Endothelial cell of umbilical vein (primary cell): ENCODE measurements at places on chromosomes 2 and 18. TPM values are rescaled to one million over a fixed set of nuclear protein-coding genes. Genes with fewer than 3 reads are reported as not detected.

MLPH gene
- not detected in 2 replicates for total RNA-seq

GRCh38 chr2:64763126-64763525 lies 109.4 kb upstream of the SERTAD2 start:
- DNase-seq = no peak

DNA sequence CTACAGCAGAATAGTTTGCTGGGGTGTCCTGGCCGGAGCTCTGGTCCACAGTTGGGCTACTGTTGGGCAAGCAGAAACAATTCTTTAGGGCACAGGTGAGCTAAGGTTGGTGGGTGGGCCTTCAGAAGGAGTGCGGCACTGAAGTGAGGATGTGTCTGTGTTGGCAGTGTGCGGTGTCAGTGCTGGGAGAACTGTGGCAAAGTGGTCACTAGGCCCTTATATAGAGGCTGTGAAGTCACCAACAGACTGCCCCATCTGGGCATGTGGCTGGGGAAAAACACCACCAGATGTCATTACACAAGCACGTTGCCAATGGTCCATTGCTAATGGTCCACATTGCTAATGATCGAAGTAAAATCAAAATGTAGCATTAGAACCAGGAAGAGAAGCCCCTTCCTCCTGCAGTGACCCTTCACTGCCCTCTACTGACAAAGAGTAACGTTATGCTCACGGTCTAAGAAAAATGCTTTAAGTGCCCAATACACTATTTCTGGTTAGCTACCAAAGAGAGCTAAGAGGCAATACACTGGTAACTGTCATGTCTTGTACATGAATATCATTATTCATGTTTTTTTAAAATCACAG lies 21.3 kb downstream of the SCN1A start:
- DNase-seq = peak; percentile 68

CPO gene
- total RNA-seq = not detected in 2 replicates

- DNase-seq = no peak
Observed at GRCh38 chr2:28349546-28350165, 43.0 kb upstream of the FOSL2 start.

DNA sequence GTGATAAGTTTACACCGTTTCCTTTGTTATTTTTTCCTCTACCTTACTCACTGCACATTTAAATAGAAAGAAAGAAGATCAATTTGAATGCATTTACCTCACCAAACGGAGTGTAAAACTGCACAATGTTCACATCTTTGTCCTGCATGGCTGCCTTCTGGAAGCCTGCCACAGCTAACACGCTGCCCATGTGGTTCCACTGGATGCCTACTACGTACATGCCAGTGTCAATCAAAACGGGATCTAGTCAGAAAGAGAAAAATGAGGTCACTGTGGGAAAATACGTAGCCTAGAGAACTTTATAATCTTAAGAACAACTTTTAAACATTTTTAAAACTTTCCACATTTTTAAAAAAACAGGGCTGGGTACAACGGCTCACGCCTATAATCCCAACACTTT lies 16.4 kb downstream of the WDR35 start:
- DNase-seq = no peak

DNA sequence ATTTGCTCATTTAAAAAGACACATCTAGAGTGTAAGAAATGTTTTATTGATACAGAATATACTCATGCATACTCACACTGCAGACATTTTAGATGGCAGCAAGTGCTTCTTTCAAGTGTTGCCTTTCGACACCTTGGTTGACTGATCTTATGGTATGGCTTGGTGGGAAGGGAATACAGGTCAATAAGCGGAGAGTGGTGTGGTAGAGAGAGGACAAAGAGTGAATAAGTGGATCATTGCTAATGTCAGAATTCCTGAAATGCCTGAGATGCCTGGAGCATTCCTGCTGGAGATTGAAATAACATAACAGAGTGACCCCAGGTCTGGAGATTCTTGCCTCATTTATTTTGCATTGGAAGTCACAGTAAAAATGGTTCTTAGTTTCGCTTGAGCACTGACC lies 76.7 kb downstream of the RND3 start:
- peak; percentile 85 for DNase-seq

SLC11A1 gene
- total RNA-seq = not detected in 2 replicates

DNA sequence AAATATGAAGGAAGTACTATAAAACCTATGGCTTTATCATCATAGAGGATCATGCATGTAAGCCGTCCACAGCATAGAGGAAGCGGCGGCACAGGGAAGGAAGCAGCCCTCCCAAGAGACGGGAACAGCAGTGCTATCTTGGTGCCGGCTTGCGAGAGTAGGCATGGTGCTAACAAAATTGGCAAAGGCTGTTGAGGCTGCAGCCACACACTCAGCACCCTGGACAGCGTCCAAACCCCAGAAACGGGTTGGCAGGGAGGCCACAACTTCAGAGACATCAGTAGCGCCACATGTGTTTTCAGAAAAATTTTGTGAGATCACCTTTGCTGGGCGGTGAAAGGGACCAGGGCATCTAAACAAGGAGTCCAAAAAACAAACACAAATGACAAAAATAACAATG lies 37.7 kb downstream of the NETO1 start:
- no peak for DNase-seq

DNA sequence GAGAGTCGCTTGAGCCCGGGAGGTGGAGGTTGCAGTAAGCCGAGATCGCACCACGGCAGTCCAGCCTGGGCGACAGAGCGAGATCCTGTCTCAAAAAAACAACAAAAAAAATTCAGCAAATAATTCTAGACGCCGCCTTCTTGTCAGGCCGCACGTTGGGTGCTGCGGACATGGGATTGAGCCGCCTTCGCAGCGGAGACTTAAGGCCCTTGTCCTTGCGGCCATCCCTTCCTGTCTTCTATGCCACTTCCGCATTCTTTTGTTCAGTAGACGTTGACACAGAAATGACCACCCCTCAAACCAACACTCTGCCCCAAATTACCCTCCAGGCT lies 15.8 kb downstream of the PTPN18 start:
- no peak for DNase-seq

SCN2A gene
- total RNA-seq = not detected in 2 replicates

GRCh38 chr2:241129086-241129871 lies 20.0 kb downstream of the PASK start:
- DNase-seq = no peak

- no peak for DNase-seq
Observed at GRCh38 chr2:2660789-2661355, 329.8 kb upstream of the MYT1L start.

- no peak for DNase-seq
Observed at GRCh38 chr2:20061940-20062339, 10.5 kb upstream of the LAPTM4A start.

CHST9 gene
- total RNA-seq = not detected in 2 replicates

DNA sequence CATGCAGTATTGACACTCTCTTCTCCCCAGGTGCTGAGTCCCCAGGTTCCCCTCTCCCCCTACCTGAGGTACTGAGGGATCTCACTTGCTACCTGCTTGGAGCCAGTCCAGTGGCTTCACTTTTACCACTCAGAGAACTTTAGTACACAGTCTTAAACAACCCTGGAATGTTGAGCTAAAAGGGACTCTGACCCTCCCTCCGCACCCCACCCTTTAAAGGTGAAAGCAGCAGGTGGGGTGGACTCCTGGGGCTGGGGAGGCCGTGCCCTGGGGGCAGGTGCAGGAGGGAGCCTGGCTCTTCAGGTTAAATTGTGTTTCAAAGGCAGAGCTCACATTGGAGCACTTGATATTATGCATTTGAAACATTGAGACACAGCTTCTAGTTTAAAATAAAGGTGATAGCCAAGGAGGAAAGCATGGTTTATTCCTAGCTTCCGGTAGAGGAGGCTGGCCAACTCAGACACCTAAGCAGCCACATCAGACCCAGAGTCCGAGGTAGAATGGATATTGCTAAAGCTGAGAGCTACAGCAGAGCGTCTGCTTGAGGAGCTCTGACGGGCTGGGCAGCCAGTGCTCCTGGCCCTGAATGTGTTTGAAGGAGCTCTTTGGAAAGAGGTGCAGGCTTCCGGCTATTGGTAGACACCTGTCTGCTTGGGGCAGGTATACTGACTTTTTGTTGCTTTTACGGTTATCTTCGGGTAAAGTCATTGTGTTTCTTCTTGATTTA lies 196.4 kb downstream of the AGAP1 start:
- DNase-seq = no peak

GRCh38 chr2:172462849-172463381 lies 35.5 kb downstream of the ITGA6 start:
- no peak for DNase-seq

GRCh38 chr2:30287190-30287840 lies 56.0 kb downstream of the LBH start:
- DNase-seq = no peak

CXCR2 gene
- not detected in 2 replicates for total RNA-seq

PSMA8 gene
- not detected in 2 replicates for total RNA-seq

DNA sequence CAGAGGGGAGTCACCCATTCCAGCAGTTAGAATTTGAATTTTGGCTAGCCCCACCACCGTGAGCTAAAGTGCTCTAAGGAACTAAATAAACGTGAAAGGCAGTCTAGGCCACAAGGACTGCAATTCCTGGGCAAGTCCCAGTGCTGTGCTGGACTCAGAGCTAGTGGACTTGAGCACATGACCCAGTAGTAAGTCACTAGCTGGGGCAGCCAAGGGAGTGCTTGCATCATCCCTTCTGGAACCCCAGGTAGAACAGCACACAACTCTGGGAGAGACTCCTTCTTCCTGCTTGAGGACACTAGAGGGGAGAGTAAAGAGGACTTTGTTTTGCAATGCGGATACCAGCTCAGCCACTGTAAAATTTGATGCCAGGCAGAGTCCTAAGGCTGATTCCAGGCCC lies 672.2 kb downstream of the CPS1 start:
- DNase-seq = no peak

TGFA gene
- total RNA-seq = 0.12 and 0.22 TPM in 2 replicates

DSG4 gene
- total RNA-seq = not detected in 2 replicates

DNA sequence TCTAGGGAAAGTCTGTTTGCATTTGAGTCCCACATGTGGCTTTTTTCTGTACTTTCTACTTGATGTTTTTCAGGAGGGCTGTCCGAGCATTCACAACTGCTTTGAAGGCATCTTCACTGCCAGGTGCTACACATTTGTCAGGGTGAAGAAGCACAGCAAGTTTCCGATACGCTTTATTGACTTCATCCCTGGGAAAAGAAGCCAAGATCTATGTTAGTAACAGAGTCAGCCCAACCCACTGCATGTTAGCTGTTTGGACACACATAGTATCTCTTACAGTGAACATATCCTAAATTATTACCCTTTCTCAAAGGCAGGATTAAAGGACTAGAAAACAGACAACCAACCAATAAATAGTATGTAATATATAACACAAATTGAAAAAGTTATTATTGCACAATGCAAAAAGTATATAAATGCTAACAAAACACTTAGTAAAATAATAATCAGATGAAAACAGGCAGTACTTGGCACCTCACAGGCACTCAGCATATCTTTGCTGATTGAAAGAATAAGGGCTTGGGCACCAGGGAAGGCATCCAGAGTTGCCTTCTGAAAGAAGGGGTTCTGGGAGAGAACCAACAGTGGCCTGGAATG lies 24.1 kb downstream of the DNAJC27 start:
- no peak for DNase-seq

DNA sequence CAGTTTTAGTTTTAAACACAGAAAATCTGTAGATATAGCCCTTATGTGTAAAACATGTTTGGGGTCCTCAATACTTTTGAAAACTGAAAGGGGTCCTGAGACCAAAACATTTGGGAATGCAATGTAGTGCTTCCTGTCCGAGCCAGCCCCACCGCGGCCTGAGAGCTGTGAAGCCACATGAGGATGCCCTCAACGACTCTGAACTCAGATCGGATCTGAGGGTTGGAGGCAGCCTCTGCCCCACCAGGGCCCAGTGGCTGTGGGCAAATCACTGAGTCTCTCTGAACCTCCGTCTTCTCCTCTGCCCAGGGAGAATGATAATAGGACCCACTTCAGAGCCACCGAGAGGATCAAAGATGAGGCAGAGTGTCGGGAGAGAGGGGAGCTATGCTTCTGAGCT lies 33.4 kb upstream of the HPCAL1 start:
- no peak for DNase-seq

NT5C1B gene
- not detected in 2 replicates for total RNA-seq

IL36RN gene
- not detected in 2 replicates for total RNA-seq

- DNase-seq = no peak
Observed at GRCh38 chr18:58496231-58496630, 132.7 kb downstream of the ALPK2 start.

CD8B2 gene
- not detected in 2 replicates for total RNA-seq

DNA sequence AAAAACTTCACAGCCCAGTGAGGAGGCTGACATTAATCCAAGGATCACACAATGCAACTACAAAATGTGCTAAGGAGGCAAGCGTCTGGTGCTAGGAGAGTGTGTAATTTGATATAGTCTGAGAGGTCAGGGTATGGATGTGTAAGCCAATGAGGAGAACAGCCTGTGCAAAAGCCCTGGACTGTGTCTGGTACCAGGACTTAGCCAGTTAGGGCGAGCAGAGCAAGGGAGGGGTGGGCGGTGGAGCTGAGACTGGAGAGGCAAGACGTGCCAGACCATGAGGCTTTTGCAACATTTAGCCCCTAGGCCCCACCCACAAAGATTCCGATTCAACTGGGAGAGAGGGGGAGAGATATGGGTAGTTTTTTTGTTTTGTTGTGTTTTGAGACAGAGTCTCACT lies 33.5 kb upstream of the SPRED2 start:
- DNase-seq = no peak

DNA sequence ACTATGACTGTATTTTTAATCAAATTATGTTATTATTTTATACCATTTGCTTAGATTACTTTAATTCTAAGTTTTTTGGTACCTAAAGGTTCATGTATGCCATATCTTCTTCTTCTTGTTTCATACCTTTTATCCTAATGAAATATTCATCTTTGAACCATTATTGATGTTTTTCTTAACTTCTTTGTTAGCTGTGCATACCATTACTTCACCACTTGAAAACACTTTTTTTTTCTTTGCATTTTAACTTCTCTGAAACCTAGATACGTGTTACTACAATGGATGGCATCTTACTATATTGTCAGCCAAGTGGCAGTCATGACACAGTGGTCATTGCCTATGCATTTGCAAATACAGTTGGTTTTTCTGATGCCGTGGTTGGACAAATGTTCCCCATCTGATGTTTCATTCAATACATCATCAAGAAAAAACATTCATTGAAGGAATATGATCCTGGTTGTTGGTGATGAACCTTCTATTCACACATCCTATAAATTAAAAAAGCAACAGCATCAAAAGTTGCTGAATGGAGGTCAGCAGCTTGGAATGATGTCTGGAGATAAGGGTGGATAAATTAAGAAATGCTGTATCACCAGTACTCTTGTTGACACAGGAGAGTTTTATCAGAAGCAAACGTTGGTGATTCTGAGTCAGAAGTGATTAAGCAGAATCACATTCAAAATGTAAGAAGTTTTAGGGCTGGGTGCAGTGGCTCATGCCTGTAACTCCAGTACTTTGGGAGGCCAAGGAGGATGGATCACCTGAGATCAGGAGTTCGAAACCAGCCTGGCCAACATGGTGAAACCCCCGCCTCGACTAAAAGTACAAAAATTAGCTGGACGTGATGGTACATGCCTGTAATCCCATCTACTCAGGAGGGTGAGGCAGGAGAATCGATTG lies 7.4 kb downstream of the IL36A start:
- DNase-seq = no peak

GKN2 gene
- total RNA-seq = not detected in 2 replicates
